ENCODE measurements at places on chromosomes 3 and 15.

DNA sequence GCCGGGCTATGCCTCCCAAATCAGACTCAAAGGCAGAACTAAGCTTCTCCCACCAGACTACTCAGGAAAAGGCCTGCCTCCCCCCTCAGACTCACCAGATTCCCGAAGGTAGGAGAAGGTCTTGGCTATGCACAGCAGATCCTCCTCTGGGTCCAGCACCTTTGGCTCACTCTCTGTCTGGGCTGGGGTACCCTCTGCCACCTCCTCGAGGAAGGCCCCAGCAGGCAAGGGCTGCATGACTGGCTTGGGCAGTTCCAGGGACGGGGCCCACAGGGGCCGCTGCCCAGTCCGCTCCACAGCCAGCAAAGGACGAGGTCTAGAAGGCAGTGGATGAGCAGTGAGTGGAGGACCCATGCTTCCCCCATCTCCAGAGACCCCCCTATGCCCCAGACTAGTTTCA is 3.3 kb downstream of the CISH start:
- DNase-seq = no peak

GRCh38 chr3:51333021-51333420 is 52.1 kb upstream of the MANF start:
- no peak for DNase-seq

DNA sequence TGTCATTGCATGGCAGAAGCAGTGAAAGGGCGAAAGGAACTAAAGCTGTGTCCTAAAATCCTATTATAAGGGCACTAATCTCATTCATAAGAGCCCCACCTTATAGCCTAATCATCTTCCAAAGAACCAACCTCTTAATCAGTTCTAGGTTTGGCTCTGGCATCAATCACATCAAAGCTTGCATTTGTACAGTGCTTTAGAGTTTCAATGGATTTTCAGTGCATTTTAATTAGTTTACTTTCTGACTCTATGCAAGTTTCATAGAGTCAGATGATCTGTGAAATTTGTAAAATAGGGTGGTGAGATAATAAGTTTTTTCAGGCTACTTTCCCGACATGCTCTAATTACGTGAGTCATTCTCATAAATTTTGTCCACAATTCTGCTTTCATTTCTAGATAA is 341.1 kb downstream of the DIPK2A start:
- DNase-seq = no peak

DNA sequence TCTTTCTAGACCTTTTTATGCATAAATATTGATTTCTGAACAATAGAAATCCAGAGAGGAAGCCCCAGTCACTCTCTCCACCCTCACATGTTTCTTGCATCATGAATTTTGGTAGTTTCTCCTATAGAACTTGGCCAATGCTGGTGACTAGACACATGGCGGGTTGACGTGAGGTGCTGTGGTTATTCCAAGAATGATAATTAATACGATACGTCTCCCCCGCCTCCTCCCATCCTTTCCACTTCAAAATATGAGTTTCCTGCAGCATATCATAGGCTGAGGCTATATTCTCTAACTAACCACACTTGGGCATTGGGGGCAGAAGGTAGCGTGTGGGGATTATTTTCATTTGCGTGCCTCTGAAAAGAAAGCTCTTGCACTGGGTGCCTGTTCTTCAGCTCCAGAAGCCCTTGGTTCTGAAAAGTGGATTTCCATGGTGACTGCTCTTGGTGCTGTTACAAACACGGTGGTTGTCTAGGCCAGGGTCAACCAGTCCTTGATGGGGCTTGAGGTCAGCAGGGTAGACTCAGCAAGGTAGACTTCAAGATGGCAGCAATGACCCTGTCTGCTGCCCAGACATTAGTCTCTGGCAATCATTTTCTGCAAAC is 5.3 kb downstream of the TNFSF10 start:
- DNase-seq = no peak

GRCh38 chr3:173739726-173740125 is 342.2 kb downstream of the NLGN1 start:
- DNase-seq = no peak

DNA sequence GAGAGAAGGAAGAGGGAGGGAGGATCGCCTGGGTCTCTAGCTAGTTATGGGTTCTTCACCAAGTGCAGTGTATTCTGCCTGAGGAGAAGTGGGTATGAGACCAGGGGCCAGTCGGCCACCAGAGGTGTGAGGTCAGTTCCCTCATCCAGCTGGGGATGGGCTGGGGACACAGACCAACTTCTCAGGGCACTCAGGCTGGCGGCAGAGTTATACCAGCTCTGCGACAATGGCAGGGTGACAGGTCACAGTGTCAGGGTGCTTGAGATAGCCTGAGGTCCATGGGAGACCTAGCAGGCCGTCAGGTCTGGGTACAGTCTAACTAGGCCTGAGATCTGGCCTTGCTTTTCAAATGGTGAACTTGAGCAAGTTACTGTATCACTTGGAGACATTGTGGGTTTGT is 31.4 kb upstream of the PLXNA1 start:
- no peak for DNase-seq

DNA sequence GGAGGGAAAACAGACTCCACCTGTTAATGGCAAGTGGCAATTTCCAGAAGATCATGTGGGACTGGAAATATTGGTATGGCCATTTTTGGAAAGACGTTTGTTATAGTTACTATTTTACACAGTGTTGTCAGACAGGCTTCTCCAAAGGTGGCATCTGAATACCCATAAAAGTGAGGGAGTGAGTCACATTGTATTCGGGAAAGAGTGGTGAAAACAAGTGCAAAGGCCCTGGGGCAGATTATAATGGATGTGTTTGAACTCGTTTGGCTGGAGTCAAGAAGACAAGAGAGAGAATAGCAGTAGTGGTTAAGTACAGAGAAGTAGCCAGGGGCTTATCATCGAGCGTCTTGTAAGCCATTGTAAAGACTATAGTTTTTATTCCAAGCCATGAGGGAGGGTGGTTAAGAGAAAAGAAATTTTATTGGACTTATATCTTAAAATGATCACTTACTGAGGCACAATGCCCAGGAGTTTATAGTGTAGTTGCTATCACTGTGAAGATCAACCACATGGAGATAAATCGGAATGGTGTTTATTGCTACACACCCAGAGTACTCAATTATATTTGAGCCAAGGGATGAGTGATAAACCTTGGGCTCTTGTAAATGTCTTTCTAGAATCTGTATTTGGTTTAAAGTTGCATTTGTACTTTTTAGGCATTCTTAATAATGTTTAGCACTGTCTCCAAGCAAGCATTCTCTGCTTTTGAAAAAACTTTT is 212.8 kb upstream of the KBTBD8 start:
- DNase-seq = no peak

DNA sequence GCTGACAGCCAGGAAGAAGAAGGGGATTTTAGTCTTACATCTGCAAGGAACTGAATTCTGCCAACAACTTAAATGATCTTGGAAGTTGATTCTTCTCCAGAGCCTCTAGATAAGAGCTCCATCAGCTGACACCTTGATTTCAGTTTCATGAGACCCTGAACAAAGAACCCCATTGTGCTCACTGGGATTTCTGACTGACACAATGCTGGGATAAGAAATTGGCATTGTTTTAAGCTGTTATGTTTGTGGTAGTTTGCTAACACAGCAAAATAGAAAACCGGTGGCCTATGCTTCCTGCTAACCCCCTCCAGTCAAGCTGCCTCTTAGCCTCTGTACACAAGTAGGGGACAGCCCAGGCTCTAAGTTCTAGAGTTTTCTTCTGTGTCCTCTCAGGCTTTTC is 36.2 kb downstream of the MASP1 start:
- DNase-seq = peak; percentile 43

DNA sequence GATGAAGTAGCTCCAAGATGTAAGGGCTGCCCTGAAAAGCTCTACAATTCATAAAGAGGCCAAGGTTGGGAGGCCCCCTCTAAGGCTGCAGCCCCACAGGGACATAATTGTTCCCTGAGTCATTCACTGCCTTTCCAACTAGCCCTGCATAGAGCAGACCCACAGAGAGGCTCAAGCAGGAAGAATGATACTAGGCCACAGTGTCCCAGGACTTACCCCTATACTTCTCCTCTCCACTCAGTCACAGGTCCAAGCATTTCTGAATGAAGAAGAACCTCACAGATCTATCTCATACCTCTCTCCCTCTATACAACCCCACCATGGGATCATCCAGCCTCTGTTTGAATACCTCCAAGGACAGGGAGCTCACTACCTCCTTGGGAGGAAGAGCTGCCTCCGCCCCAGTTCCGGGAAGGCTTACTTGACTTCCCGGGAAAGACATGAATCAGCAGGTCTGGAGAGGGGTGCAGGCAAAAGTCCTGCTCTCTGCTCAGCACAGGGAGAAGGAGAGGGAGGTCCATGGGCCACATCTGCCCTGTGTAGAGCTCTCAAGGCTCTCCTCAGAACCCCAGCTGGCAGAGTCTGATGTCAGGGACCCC is 6.9 kb upstream of the SKIC8 start:
- no peak for DNase-seq

DNA sequence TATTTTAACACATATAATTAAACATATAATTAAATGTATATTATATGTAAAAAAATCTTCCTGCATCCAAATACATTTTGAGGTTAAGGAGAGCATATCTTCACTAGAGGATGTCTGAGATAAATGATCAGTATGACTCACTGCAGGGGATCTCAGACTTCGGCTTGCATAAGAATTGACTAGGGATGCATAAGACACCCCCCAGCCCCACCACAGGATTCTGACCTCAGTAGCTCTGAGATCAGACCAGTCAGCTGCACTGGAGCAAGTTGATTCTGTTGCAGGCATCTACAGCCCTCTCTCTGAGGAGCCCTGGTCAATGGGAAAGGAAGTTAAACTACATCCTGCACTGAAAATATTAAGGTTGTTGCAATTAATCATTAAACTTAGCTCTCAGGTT is 29.0 kb upstream of the TBC1D21 start:
- DNase-seq = no peak

GRCh38 chr3:188720215-188720614 is 451.6 kb upstream of the TPRG1 start:
- no peak for DNase-seq

GRCh38 chr3:179509701-179510100 is 53.0 kb upstream of the ACTL6A start:
- no peak for DNase-seq

- DNase-seq = no peak
Measured at GRCh38 chr15:68679961-68680371, 101.2 kb downstream of the CORO2B start.

DNA sequence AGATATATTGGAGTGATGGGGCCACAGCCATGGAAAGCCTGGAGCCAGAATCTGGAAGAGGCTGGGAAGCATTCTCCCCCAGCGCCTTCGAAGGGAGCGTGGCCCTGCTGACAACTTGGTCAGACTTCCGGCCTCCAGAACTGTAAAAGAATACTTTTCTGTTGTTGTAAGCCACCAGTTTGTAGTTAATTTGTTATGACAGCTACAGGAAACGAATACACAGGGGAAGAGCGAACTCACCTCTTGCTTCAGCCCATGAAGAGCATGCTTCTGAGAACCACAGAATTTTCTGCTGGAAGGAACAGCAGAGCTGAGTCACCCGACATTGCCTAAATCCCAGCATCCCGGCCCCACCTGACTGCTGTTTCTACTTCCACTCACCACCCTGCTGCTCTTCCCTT is 501.7 kb downstream of the SHQ1 start:
- DNase-seq = no peak

- DNase-seq = no peak
Measured at GRCh38 chr3:159634483-159634882, 354.2 kb upstream of the IL12A start.

GRCh38 chr15:76343313-76343996 is 6.9 kb downstream of the ISL2 start:
- DNase-seq = no peak

DNA sequence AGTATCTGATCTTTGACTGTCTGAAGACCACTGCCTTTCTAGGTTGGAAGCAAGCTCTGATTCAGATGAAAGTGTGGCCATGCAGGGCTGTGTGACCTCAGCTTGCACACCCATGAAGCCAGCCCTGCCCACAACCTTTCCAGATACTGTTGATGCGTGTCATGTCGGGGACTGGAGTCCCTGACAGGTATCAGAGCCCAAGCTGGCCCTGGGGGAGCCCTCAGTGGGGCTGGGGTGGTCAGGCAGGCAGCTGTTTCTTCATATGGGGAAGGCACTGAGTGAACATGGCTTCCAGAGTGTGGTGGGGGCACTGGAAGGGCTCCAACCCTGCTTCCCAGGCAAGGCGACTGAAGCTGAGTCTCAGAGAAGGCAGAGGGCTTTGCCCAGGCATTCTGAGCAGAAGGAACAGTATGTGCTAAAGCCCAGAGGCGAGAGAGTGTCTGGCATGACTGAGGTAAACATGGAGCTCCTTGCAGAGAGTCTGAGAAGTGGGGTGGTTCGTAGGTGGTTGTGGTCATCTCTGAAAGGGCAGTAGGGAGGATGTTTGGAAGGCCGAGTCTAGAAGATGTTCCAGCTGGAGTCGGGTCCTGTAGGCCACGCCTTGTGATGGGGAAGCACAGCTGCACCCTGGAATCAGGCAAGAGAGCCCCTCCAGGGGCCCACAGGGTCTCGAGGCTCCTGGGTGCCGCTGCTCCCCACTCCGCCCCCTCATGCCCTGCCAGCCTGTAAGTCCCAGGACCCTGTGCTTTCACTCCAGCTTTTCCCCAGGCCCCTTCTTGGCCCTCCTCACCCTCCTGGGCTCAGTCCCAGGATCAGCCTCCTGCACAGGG is 122.2 kb downstream of the EEFSEC start:
- DNase-seq = no peak

DNA sequence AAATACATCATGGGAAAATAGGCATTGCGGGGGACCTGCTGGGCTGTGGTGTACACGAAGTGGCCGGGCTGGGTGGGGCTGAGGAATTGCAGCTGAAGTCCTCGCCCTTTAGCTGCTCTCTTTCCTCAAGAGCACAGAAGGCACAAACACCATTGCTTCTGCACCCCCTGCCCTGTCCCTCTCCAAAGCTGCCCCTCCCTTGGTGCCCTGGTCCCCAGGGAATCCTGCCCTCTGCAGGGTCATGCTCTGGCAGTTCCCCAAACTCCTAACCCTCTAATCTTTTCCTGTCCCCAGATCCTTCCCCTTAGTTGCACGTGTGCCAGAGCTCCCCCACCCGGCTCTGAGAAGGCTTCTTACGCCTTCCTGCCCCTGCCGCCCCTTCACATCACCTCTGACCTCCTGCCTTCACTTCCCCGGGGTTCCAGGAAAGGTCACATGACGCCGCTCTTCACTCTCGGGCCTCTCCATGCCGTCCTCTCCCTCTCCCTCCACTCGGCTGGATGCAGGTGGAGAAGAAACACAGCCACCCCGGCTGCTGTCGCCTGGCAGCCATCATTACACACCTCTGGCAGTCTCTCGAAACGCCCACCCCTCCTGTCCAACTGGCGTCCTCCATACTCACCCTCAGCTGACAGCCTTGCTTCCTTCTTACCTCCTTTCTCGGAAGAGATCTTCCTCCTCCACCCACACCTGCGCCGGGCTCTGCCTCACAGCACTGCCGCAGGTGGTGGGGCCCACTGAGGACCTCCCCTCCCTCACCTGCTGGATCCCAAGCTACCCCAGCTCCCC is 6.9 kb upstream of the PCSK6 start:
- no peak for DNase-seq

- DNase-seq = no peak
Measured at GRCh38 chr3:73846951-73847350, 222.2 kb upstream of the PDZRN3 start.

DNA sequence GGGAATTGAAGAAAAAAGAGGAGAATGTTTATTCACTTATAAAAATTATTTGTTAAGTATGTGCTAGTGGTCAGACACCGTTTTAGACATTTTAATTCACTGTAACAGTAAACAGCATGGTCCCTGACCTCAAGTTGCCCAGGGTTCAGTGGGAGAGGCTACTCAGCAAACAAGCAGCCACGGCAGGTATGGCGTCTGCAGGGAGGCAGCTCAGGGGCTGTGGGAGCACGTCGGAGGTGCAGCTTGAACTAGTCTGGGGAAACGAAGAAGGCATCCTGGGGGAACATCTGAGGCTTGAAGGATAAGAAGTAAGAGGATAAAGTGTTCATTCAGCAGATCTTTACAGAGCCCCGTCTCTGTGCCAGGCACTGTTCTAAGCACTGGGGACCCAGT is 66.0 kb downstream of the CRTC3 start:
- DNase-seq = no peak
